ENCODE measurements at places on chromosomes 4 and X.

GRCh38 chrX:72330131-72330530 lies 24.4 kb upstream of the CITED1 start:
- no peak for DNase-seq

GRCh38 chr4:163590103-163590502 lies 95.6 kb downstream of the TMA16 start:
- no peak for DNase-seq

DNA sequence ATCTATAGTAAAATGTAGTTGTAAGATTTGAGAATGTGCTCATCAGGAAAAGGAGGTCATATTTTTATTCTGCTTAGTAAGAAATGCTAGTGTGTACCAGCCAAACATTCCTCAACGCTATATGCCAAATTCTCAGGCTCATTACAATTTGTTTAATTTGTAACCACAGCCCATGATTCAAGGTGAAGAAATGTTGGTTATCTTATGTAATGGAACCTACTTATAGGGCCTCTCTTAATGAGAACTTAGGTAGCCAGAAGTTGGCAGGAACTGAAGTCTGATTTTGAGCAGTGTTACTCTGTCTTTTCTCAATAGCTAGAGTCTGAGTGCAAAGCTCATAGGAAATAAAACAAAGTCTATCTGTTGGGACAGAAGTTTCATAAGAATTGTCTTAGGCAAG lies 595.0 kb downstream of the GLUD2 start:
- no peak for DNase-seq

DNA sequence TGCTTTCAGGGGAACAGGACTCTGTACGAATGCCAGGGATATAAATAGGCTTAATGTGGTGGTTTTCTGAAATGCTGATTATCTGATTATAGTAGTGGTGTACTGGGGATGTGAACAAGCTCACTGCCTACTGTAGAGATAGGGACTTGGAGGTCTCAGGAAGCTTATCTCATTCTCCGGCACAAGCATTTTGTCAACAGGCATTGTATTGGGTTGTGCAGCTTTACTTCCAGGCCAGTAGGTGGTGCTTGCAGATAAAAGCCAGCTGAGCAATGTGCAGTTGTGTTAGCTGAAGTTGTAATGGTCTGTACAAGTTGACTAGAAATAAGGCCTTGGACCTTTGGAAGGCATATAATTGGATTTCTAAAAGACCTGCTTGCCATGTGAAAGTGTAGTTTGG lies 49.5 kb upstream of the TMLHE start:
- DNase-seq, result no peak

- DNase-seq, result no peak
Measured at GRCh38 chr4:117968606-117969005, 65.7 kb upstream of the NDST3 start.

- no peak for DNase-seq
Measured at GRCh38 chrX:21779095-21779494, 21.2 kb upstream of the SMPX start.

DNA sequence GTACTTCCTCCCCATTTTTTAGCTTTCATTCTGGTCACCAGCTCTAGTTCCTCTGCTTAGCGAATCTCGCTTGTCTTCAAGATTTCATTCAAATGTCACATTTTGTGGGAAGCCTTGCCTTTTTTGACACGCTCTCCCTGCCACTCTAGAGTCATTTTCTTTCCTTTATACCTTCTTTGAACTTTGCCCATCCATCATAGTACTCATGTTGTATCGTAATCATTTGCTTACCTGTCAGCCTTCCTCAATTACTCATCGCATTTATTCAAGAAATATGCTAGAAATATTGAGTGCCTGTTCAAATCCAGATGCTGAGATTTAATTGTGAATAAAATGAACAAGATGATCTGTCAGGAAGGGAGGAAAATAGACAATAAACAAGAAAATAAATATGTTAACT lies 21.8 kb downstream of the TSPAN7 start:
- DNase-seq, result no peak

DNA sequence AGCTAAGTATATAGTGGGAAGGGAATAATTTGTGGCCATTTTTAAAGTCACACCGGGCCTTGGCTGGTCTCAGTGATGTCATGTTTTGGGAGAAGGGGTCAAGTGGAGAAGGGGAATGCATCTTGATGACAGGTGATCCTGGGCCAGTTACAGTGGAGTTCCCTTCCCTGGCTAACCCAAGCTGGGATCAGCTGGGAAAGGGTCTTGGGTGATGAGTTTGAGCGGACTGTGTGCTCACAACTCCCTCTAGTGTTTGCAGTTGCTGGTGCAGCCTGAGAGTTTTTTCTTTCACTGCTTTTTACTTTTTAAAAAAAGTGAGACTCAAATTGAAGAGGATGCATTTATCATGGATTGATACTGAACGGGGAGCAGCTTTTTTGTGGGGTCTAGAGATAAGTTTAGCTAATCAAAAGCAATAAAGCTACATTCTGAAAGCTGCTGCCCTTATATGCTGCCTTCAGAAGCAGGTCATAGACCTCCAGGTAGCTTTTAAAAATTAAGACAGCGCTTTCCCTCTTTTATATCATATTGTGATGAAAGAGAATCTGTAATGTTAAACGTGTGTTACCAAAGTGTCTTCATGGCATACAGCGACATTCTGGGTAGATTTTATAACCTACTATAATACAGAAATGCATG lies 164.7 kb downstream of the DCLK2 start:
- DNase-seq, result no peak

Measured in activated CD4-positive, CD25-positive, alpha-beta regulatory T cell (primary cell).